CD4-positive, alpha-beta T cell treated with Interferon gamma for 1 hour (primary cell): ENCODE measurements at places on chromosomes 7 and 10.

DNA sequence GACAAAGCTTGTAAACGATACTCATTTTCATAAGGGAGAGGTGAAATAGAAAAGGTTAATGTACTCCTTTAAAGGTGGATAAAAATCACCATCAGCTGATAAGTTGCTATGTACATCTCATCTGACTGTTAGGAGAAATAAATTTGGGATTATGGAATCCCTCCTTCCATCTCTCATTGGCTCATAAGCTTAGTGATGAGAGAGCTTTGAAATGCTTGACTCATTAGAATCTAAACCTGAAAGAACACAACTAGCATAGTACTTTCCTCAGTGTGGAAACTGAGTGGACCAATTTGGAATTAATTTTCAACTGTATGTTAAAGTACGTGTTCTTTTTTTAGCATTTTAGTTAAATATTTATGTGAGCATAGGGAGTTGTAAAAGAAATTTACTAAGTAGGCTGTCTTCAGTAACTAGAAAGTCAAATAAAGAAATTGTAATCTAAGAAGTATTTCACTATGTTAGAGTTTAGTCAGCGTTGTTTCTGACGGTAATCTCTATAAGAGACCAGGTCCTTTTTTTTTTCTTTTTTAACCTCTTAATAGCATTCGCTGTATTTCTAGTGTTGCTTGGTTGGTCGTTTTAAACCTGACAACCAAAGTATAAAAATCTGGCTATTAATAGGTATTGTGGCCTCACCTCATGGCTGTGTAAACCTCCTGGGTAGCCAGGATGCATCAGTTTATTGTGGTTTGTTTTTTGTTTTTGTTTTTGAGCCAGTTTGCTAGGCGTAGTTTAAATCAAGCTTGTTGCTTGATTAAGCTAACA is 34.4 kb downstream of the FHIP2A start:
- no peak for DNase-seq

DNA sequence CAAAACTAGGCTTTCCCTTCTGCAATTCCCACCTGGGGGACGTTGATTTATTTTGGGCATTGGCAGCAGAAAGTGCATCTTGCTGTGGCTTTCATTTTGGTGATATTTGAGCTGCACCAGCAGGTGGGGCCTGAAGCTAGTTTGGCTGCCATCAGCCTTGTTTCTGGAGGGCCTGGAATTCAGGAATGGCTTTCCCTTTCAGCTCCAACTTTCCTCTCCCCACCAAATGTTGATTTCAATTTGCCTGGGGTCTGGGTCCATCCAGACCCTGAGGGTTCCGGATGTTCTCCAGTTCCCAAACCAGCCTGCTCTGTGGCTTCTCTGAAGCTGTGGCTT is 640.4 kb downstream of the TYW1 start:
- DNase-seq = no peak

- no peak for DNase-seq
Observed at GRCh38 chr7:121339082-121339481, 10.3 kb downstream of the WNT16 start.

- no peak for DNase-seq
Observed at GRCh38 chr7:19491371-19491770, 217.5 kb downstream of the POLR1F start.

GRCh38 chr7:85114342-85114741 is 72.5 kb downstream of the SEMA3D start:
- no peak for DNase-seq
